ENCODE measurements at places on chromosomes 2 and 18. TPM values are rescaled to one million over a fixed set of nuclear protein-coding genes. Genes with fewer than 3 reads are reported as not detected.

DNA sequence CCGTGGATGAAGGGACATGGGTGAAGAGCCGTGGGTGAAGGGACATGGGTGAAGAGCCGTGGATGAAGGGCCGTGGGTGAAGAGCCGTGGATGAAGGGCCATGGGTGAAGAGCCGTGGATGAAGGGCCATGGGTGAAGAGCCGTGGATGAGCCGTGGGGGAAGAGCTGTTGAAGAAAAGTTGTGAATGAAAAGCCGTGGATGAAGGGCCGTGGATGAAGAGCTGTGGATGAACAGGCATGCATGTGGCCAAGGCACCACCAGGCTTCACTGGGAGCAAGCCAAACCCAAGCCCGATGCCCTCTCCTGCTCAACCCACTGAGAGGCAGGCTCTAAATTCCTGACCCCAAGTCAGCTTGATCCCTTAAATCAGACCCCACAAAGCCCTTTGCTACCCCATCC lies 10.6 kb downstream of the OR6B3 start:
- no peak for DNase-seq
- peaks cover 2% of the 10 kb centered on the region for H3K27me3 ChIP-seq
- no peaks in the 10 kb centered on the region for H3K4me1 ChIP-seq
- no peaks in the 10 kb centered on the region for H3K36me3 ChIP-seq
- no peak overlapping the region for H3K4me3 ChIP-seq

DNA sequence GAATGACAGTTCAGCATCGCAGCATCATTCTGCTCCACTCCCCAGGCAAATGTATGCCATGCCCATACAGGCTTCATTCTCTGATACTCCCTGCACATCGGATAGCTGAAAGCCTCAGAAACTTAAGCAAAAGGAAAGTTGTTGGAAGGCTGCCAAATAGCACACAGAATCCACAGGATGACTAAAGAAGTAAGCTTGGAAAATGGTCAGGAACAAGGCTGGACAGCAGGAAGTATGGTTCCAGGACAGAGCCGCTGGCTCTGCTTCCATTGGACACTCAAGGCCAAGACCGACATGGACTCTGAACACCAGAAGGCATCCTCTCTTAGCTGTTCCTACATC lies 256.5 kb downstream of the CDH20 start:
- no peaks in the 10 kb centered on the region for H3K4me1 ChIP-seq
- no peaks in the 10 kb centered on the region for H3K36me3 ChIP-seq
- DNase-seq, result no peak
- H3K27me3 ChIP-seq, result peaks cover 22% of the 10 kb centered on the region
- no peak overlapping the region for H3K27ac ChIP-seq

RBKS gene
- total RNA-seq, result 3.4 TPM

DNA sequence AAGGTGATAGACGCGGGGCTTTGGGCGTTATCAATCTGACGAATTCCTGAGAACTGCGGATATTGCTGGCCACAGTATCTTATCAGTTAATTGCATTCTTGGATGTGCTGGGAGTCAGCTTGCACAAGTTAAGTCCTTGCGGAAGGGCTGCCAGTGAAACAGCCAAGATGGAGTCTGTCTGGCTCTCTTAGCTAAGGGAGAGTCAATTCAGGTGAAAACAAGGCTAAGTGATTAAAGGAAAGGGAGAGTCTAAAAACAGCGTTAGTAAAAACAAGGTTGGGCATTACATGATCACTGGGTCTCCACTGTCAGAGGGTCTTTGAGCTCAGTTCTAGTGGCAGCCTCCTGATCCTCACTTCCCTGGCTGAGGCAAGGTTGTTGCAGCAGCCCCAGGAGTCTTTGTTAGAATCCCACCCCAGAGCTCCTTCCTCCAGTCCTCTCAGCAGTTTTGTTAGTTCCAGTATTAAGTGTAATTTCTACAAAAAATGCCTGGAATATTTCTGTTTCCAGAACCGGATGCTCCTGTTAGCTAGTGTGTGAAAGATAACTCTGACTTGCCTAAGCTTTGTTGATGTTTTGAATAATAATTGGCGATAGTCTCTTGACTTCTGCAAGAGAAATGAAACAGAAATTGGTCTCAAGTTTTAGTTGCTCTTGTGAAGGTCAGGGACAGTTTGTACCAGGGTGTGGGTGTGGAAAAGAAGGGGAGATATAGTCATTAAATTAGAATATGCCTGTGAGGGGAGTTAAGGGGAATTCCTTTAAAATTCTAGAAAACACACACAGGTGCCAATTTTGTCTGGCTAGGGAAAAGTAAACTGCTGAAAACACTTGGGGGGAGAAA lies 10.6 kb downstream of the CFLAR start:
- peak overlapping the region; percentile 95 for H3K4me3 ChIP-seq
- DNase-seq, result no peak
- peaks cover 65% of the 10 kb centered on the region for H3K36me3 ChIP-seq
- peak overlapping the region; percentile 90 for H3K27ac ChIP-seq
- no peaks in the 10 kb centered on the region for H3K27me3 ChIP-seq

MC5R gene
- total RNA-seq, result not detected

GRCh38 chr2:144567745-144568144 lies 47.8 kb upstream of the ZEB2 start:
- peaks cover 2% of the 10 kb centered on the region for H3K36me3 ChIP-seq
- no peak overlapping the region for H3K4me3 ChIP-seq
- H3K27me3 ChIP-seq, result peaks cover 12% of the 10 kb centered on the region
- peaks cover 19% of the 10 kb centered on the region for H3K4me1 ChIP-seq
- no peak overlapping the region for H3K27ac ChIP-seq
- DNase-seq, result no peak

- H3K27me3 ChIP-seq, result no peaks in the 10 kb centered on the region
- H3K4me1 ChIP-seq, result peaks cover 8% of the 10 kb centered on the region
- H3K4me3 ChIP-seq, result no peak overlapping the region
- DNase-seq, result no peak
- peaks cover 4% of the 10 kb centered on the region for H3K36me3 ChIP-seq
Observed at GRCh38 chr2:46387886-46388515, 90.8 kb downstream of the EPAS1 start.

DNA sequence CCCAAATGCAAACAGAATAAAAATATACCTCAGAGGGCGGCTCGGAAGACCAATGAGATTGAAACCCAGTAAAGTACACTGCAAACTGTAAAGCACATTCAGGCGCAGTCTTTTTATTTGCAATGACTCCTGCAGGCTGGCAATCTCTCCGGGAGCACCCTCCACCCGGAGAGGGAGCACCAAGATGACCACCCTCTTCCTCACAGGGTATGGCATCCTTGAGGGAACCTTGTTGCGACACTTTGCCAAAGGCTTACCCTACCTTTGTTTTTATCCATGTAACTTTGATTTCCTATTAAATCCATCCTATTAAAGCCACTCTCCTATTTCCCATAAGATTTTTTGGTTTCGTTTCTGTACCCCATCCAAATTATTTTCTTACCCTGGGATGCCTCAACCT lies 16.2 kb downstream of the CHST10 start:
- H3K36me3 ChIP-seq, result peaks cover 5% of the 10 kb centered on the region
- H3K4me1 ChIP-seq, result no peaks in the 10 kb centered on the region
- no peak overlapping the region for H3K4me3 ChIP-seq
- no peak overlapping the region for H3K27ac ChIP-seq
- no peaks in the 10 kb centered on the region for H3K27me3 ChIP-seq
- DNase-seq, result no peak

DNA sequence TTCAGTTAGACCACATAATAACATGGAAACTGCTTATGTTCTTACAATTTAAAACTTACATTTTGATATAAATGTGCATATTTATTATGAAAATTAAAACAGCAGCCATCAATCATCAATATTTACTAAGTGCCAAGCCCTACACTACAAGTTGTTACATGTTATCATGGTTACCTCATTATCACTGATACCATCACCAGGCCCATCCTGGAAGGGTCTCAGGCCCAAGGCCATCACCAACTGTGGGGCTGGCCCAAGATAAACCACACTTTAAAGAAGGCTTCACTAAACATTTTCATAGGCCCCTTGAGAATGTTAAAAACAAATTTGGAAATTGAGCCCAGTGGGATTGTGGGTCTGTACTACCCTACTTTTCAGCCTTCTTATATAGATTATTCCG lies 6.4 kb downstream of the ITSN2 start:
- H3K27me3 ChIP-seq, result no peaks in the 10 kb centered on the region
- peaks cover 47% of the 10 kb centered on the region for H3K4me1 ChIP-seq
- no peak overlapping the region for H3K4me3 ChIP-seq
- DNase-seq, result no peak
- peaks cover 9% of the 10 kb centered on the region for H3K36me3 ChIP-seq
- no peak overlapping the region for H3K27ac ChIP-seq

- H3K27ac ChIP-seq, result no peak overlapping the region
- DNase-seq, result no peak
- H3K27me3 ChIP-seq, result peaks cover 43% of the 10 kb centered on the region
- H3K4me3 ChIP-seq, result no peak overlapping the region
- no peaks in the 10 kb centered on the region for H3K4me1 ChIP-seq
Observed at GRCh38 chr18:57122936-57123510, 23.9 kb upstream of the BOD1L2 start.

DNA sequence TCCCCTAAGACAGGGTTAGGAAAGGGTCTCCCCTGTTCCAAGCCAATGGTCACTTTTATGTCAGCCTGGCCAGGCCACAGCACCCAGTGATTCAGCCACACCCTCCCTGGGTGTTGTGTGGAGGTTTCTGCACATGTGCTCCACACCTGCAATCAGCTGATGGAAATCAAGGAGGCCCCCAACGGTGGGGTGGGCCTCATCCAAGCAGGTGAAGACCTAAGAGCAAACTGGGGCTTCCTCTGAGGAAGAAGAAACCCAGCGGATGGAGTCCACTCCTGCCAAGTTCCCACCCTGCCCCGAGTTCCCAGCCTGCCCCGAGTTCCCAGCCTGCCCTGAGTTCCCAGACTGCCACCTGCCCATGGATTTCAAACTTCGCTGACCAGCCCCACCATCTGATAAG lies 55.4 kb downstream of the KIF1A start:
- no peaks in the 10 kb centered on the region for H3K36me3 ChIP-seq
- H3K4me3 ChIP-seq, result no peak overlapping the region
- H3K4me1 ChIP-seq, result no peaks in the 10 kb centered on the region
- no peaks in the 10 kb centered on the region for H3K27me3 ChIP-seq
- DNase-seq, result no peak

SP140 gene
- 132 TPM for total RNA-seq

DNA sequence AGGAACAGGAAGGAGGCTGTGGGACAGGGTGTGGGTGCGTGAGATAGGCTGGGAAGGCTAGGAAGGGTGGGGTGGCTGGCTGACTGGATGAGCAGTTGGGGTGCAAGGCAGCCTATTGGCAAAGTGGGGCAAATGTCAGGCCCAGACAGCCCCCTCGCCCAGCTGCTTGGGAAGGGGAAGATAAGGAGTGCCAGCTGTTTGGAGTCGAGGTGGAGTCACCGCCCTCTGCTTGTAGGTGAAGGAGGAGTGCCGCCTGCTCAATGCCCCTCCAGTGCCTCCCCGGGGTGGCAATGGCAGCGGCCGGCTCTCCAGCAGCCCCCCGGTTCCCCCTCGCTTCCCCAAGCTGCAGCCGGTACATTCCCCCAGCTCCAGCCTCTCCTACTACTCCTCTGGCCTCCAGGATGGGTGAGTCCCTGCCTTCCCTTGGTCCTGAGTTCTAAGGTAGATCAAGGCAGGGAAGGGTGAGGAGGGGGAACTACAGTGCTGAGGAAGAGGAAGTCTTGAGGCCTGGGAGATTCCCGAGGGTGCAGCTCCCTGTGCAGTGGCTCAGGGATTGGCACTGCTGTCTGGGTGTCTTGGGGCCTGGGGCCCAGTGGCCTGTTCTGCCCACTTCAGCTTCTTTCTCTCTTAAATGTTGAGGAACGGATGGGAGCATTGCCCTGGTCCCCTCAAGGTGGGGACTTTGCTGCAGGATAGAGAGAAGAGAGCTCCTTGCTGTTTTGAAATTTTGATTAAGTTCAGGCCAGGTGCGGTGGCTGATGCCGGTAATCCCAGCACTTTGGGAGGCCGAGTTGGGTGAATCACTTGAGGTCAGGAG lies 13.3 kb downstream of the GAREM2 start:
- no peak for DNase-seq
- H3K4me3 ChIP-seq, result peak overlapping the region; percentile 69
- peaks cover 3% of the 10 kb centered on the region for H3K36me3 ChIP-seq
- peaks cover 7% of the 10 kb centered on the region for H3K27me3 ChIP-seq
- no peak overlapping the region for H3K27ac ChIP-seq

DNA sequence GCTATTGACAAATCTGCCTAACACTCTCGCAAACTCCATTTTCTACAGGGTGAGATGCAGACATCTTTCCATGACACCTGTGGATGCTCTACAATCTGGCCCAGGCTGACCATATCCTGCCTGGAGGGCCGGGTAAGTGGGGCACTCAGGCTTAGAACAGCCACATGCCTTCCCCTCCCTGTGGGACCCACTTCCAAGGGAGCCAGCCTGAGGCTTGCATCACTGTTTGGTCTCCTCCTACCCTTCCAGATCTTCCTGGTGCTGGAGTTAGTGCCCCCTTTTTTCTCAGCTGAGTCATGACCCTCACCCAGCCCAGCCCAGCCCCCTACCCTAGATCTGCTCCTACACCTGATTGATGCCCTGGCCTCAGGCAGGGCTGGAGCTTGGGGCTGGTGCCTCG lies 150.2 kb upstream of the MSH6 start:
- no peak overlapping the region for H3K27ac ChIP-seq
- H3K4me3 ChIP-seq, result no peak overlapping the region
- H3K36me3 ChIP-seq, result no peaks in the 10 kb centered on the region
- no peaks in the 10 kb centered on the region for H3K4me1 ChIP-seq
- no peaks in the 10 kb centered on the region for H3K27me3 ChIP-seq

- H3K4me1 ChIP-seq, result no peaks in the 10 kb centered on the region
- DNase-seq, result no peak
- no peak overlapping the region for H3K27ac ChIP-seq
- H3K27me3 ChIP-seq, result no peaks in the 10 kb centered on the region
Observed at GRCh38 chr2:141316606-141317005, 814.2 kb downstream of the LRP1B start.

Data from activated CD8-positive, alpha-beta memory T cell treated with anti-CD3 and anti-CD28 coated beads, Interleukin-2, amount 10 ng/mL, durations not matched to agents 7 days and 5 days (primary cell).